RCC 7860 (cell line): ENCODE measurements at places on chromosomes 16 and 17.

- DNase-seq, result peak; percentile 12
Observed at GRCh38 chr16:73949574-73950320, 346.9 kb upstream of the PSMD7 start.

- DNase-seq, result no peak
Observed at GRCh38 chr16:11033629-11034420, 89.5 kb downstream of the CLEC16A start.

GRCh38 chr17:13353590-13353989, 248.1 kb downstream of the HS3ST3A1 start:
- no peak for DNase-seq

DNA sequence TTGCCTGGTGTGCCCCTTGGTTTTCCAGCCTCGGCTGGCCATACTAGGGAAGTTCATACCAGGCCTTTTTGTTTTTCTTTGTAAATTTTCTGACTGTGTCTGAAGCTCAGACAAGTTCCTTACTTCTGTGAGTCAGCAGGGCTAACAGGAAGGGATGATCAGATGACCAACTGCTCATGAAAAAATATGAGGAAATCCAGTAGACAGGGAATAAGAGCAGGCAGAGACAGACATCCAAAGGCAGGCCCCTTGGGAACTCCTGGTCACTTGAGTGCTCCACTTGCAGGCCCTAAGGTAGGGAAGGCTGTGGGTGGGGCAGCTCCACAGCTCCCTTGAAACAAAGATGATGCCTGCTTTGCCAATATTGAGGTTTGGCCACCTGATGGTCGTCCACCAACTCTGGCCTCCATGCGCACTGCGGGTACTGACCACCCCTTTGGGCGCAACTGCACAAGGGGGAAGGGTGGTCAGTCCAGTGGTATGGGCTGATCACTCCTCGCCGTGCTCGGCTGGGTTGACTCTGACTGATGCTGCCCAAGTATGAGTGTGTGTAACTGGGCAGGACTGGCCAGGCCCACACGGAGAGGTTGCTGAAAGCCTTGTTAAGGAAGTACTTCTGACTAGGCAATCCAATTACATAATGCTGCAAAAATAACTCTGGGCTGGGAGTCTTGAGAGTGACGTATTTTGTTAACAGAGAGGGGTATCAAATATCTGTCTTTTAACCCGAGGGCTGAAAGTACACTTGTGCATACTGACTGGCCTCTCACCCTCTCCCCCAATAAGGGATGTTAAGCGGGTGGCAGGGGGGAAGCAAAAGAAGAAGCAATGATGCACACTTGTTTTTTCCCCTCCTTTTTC, 20.8 kb upstream of the ZFHX3 start:
- peak; percentile 83 for DNase-seq

DNA sequence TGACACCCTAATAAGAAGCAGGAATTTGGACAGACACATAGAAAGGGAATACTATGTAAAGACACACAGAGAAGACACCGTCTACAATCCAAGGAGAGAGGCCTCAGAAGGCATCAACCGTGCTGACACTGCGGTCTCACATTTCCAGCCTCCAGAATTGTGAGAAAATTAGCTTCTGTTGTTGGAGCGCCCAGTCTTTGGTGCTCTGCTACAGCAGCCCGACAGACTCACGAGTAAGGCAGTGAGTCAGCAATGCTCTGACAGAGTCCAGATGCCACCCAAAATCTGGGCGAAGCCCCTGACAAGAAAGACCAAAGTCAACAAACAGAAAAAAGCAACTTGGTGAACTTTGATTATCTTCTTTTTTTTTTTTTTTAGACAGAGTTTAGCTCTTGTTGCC, 32.5 kb upstream of the RAI1 start:
- DNase-seq, result no peak

DNA sequence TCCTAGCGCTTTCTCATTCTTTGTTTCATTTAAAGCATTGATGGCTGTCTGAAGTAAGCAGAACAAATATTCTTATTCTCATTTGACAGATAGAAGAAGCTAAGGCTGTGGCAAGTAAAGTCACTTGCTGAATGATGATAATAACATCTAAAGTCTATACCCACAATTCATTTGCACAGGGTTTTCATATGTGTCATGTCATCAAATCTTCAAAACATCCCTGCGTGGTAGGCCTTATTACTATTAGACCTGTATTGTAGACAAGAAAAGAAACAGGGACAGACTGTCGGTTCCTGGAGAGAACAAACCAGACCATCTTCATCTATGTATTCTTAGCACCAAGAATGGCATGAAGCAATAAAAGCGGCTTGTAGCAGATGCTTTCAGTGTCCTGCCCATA, 85.9 kb downstream of the ASIC2 start:
- no peak for DNase-seq

DNA sequence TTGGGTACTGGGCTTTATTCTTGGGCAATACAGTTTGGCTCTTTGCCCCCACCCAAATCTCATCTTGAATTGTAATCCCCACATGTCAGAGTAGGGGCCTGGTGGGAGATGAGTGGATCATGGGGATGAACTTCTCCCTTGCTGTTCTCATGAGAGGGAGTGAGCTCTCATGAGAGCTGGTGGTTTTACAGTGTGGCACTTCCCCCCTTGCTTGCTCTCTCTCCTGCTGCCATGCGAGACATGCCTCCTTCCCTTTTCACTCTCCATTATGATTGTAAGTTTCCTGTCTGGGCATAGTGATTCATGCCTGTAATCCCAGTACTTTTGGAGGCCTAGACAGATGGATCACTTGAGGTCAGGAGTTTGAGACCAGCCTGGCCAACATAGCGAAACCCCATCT, 18.1 kb upstream of the CNEP1R1 start:
- no peak for DNase-seq

GRCh38 chr17:69047368-69048263, 13.1 kb downstream of the ABCA9 start:
- no peak for DNase-seq

GRCh38 chr17:43983515-43984411, 20.7 kb upstream of the NAGS start:
- DNase-seq, result no peak

DNA sequence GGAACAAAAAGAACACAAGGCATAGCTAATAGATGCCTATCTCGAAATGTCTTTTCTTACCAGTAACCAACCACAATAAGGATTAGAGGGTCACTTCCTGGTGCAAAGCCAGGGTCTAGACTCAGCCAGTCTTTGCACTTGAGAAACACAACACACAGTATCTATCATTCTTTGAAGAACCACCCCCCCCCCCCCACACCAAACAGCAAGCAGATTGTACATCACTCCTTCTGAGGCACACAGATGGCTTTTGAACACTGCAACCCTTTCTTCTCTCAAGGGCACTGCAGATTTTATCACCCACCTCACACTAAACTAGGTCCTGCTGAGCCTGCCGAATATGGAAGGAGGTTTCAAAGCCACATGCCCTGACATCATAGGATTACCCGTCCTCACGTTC, 145.6 kb downstream of the AATF start:
- no peak for DNase-seq

- DNase-seq, result no peak
Observed at GRCh38 chr17:31677681-31678080, 181.4 kb downstream of the COPRS start.

DNA sequence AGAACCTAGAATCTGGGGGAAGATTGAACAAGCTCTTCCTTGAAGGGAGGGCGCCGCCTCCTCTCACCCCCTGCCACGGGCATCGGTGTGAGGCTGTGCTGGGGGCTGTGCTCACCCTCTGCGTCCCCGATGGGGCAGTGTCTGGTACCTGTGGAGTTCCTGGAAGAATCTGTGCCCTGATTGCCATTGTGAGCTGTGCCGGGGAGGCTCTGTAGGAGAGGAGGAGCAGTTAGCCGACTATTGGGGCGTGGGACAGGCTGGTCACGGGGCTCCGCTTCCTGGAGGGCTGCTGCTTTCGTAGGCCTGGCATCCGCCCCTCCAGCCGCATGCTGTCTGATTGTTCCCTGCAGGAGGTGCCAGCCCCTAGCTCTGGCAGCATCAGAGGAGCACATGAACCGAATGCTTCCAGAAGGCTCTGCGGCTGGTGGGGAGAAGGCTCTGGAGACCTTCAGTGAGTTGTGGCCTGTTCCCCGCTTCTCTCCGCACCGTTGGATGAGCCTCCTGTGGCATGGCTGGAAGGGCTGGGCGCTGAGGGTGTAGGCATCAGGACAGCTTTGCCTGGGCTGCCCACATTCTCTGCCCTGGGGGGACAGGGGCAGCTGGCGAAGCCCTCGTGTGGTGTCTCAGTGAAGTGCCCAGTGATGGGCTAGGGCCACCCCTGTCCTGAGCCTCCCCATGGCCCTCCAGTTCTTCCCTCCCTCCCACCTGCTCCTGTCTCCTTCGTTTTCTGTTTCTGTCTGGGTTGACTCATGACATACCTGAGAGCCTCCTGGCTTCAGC, 86.9 kb downstream of the SEC14L1 start:
- no peak for DNase-seq

- DNase-seq, result no peak
Observed at GRCh38 chr16:89031715-89032659, 55.0 kb upstream of the CBFA2T3 start.

- no peak for DNase-seq
Observed at GRCh38 chr17:74599448-74599939, 7.4 kb upstream of the CD300LD start.

DNA sequence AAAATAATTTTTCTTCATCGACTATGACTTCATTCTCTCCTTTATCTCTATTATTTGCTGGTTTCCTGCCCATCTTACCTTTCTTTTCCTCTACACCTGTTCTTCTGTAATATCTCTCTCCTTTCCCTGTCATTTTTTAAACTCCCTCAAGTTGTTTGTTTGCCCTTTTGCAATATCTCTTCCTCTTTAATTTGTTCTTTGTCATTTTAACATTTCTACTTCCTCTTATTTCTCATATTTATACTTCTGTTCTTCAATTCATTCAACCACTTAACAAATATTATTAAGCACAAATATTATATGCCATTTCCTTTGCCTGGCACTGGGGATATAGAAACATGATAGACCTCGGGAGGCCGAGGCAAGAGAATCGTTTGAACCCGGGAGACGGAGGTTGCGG, 22.6 kb downstream of the MAP3K3 start:
- DNase-seq, result no peak

DNA sequence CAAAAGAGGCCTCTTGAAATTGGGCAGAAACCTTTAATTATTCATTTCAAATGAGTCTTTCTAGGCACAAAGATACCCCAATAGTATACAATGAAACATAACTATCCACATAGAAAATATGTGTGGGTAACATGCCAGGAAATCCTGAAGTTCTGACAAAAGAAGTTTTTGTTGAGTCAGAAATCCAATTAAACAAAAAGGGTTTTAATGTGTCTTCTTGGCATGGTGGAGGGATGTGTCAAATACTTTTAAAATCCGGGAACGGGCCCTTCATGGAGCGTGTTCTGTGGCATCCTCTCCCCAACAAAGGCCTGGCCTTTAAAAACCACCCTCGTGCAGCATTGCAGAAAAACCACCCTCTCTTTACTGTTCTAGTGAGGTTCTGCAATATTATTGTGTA, 14.2 kb downstream of the CDRT4 start:
- DNase-seq, result no peak

DNA sequence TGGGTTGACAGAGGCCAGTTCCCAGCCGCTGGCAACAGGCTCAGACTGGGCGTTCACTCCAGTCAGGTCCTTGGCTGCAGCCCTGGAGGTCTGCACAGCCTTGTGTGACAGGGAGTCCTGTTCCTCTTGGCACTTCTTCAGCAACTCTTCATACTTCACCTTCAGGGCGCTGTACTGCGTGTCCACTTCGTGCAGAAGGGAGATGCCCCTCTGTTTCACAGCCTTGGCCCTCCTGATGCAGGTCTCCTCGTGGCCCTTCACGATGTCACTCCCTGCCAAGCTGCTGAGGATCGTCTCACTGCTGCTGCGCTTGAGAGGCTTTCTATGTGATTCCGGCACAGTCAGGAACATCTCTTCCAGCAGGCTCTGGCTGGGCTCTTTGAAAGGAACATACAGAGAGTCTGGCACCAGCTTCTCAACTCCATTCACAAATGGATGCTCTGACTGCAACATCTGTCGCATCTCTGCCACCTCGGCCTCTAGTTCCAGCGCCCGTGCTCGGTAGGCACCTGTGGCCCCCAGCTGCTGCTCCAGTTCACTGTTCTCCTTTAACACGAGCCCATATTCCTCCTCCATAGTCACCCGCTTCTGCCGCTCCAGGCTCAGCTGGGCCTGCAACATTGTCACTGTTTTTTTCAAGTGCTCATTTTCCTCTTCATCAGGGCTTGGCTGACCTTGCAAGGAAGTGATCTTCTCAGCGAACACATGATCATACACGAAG, 27.2 kb downstream of the CDR2 start:
- no peak for DNase-seq

- DNase-seq, result no peak
Observed at GRCh38 chr16:81136390-81137335, 40.5 kb upstream of the GCSH start.

- DNase-seq, result no peak
Observed at GRCh38 chr17:39787041-39787440, 49.3 kb downstream of the GRB7 start.

GRCh38 chr16:3912373-3912772, 31.9 kb upstream of the CREBBP start:
- DNase-seq, result no peak

DNA sequence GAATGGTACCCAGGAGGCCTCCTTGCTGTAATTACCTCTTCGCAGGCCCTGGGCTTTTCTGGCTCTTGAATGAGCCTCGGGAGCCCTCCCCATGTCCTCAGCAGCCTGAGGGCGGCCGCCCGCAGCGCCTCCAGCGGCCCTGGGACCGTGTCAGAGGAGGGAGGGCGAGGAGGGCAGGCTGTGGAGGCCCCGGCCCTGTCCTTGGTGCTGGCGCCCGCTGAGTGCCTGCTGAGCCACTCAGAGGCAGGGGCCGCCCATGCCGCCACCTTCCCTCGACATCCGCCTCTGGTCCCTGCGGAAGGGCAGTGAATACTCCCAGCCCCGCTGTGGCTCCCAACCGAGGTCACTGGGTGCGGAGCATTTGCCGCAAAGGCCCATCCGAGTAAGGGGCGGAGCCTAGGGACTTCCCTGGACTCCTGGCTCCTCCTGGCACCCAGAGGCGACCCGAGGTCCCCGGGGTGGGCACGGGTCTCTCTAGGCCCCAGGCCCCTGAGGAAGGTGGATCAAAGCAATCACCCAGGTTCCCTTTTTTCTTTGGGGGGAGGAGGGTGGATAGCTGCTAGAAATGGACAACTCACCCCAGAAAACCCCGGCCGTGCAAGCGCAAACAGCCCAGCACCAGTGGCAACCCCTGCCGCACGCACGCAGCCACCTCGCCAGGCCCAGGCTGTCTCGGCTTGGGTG, 2.8 kb downstream of the RBFOX3 start:
- DNase-seq, result no peak

- no peak for DNase-seq
Observed at GRCh38 chr17:39687101-39687545, 734 bp downstream of the PGAP3 start.

- DNase-seq, result no peak
Observed at GRCh38 chr17:57158325-57158724, 73.3 kb downstream of the AKAP1 start.

DNA sequence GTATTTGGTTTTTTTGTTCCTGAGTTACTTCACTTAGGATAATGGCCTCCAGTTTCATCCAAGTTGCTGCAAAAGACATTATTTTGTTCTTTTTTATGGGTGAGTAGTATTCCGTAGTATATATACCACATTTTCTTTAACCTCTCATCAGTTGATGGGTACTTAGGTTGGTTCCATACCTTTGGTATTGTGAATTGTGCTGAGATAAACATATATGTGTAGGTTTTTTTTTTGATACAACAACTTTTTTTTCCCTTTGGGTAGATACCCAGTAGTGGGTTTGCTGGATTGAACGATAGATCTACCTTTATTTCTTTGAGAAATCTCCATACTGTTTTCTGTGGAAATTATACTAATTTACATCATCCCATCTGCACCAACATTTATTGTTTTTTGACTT, 6.8 kb downstream of the EFCAB13 start:
- DNase-seq, result no peak

- no peak for DNase-seq
Observed at GRCh38 chr17:4043862-4044261, 79.6 kb upstream of the ATP2A3 start.
